Ovary (tissue), 10 donors: ENCODE measurements at places on chromosomes 11 and 22. TPM values are rescaled to one million over a fixed set of nuclear protein-coding genes. Genes with fewer than 3 reads are reported as not detected.

- no peak for DNase-seq
- H3K4me3 ChIP-seq, result no peak overlapping the region
- no peaks in the 10 kb centered on the region for H3K36me3 ChIP-seq
- H3K27ac ChIP-seq, result no peak overlapping the region
These were observed 1156.8 kb downstream of the LRRC4C start for GRCh38 chr11:40302669-40303068.

The MPEG1 gene
- total RNA-seq, result 8.5 TPM

The OR8D1 gene
- not detected for total RNA-seq

The ANKK1 gene
- total RNA-seq, result 0.35 TPM
